ENCODE measurements at places on chromosomes 5 and 9.

DNA sequence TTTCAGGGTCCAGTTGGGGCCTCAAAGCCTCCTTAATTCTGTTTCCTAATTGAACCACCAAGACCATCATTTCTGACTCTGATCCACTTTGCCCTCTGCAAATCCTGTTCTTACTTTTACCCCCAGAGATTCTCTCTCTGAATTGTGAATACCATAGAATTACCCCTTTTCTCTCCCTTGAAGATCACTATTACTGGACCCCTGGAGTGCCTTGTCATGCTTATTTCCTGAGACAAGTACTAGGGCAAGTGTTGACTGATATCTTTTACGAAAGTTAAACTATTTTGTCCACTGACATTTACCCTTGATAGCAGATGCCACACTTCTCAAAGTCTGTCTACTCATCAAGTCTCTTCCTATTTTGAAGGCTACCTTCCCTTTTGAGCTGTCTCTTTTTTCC lies 246.9 kb upstream of the PTGER4 start:
- DNase-seq = no peak

DNA sequence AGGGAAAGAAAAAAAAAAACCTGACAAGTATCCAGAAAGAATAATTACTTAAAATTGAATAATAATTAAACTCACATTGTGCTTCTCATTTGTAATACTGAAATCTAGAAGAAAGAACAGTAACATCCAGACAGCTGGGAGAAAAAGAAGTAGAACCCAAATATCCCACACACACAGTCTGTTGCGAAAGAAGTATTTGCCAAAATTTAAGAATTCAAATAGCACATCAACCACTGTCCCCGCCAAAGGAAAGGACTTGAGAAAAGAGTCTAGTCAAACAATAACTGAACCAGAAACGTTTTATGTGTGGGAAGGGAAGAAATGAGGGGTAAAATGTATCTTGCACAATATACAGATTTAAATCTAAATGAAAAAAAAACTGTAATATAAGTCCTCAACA lies 202.8 kb downstream of the MLLT3 start:
- no peak for DNase-seq

- no peak for DNase-seq
Observed at GRCh38 chr9:90722071-90722470, 79.4 kb upstream of the DIRAS2 start.

DNA sequence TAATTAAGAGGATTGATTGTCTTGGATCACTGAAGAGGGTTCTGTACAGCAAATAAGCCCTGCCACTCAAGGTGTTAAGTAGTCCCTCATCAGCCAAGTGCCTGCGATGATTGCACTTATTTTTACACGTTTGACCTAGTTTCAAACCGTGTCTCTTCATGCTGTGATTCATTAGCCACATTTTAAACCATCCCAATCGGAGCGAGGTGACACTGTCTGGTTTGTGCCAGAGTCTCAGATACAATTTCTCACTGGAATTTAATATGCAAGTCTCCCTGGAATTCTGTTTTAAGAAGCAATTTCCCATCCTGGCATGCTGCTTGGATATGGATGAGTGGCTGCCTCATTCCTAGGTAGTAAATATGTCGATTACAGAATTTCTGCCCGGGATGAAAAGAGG lies 1.6 kb downstream of the INSYN2B start:
- no peak for DNase-seq

DNA sequence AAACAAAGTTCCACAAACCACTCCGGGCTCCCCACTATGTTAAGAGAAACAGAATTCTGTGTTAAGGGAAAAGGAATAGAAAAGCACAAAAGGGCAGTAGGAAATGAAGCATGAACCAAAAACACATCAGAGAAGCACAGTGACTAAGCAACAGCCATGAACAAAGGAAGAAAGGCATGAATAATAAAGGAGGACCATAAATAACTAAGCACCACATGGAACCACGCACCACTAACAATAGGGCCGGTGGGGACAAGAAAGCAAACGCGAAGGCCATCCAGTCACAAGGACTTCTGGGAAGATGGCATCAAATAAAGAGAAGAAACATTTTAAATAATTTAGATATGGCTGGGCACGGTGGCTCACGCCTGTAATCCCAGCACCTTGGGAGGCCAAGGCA lies 18.0 kb downstream of the PRUNE2 start:
- DNase-seq = no peak

DNA sequence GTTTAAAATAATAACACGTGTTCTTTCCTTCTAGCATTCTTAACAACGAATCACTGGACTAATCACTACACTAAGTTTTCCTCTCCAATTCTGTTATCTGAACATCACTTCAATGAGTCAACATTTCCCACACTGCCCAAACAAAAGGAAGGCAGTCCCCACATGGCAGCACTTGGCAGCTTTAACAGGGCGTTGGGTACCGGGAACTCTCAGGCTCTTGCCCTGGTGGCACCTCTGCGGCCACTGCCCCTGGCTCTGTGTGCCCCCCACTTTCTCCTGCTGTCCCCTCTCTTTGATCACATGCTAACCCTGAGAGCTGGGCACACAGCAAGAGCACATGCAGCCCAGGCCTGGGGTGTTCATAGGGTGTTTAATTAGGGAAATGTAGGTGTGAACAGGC lies 15.7 kb downstream of the SLC6A3 start:
- DNase-seq = no peak

DNA sequence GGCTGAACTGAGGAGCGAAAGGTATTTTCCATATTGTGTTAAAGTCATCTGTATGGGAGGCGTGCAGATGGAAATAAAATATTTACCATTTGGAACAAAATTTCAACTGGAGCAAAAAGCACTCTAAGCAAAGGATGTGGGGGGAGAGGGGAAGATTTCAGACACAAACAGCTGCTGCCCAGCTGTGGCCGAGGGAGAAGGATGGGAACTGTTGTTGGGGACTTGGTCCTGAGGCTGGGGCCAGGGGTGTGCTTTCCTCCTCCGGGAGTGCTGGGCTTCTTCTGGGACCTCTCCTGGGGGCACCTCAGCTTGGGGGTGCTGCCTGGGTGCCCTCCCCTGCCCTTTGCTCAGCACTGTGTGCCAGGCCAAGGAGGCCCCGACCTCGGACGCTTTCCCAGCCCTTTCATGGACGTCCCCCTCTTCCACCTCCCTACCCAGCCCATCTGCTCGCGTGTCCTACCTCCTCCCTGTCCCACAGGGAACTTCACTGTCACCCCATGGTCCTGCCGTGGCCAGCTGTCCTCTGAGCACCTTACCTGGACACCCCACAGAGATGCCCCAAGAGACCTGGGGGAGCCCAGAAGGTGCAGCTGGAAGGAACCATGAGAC lies 101.9 kb upstream of the COL5A1 start:
- DNase-seq = no peak

DNA sequence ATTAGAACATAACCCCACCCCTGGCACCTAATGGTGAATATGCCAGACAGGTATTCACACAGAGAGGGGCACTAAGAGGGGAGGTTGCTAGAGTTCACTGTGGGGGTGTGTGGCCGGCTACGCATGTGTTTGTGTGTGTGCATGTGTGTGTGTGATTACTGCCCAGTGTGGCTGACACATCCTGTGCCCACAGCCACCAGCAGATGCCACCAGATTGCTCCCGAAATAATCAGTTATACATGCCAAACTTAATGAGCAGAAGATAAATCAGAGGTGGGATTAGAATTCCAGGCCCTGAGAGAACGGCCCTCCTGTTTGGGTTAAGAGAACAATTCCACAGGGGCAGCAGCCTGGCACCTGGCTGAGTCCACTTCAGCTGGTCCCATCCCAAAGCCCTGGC lies 91.8 kb upstream of the TBCA start:
- DNase-seq = no peak

DNA sequence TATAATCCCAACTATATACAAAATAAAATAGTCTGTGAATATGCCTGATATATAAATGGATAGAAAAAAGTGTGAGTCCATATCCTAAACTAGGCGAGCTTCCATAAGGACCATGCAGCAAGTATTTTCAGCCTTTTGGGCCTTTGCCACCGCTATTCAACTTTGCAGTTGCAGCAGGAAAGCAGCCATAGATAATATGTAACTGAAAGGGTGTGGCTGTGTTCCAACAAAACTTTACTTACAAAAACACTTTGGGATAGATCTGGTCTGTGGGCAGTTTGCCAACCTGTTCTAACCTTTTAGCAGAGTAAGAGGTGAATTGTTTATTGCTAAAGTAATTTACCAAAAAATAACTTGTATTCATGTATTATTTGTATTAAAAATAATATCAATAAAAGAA lies 127.8 kb upstream of the GPR151 start:
- DNase-seq = no peak

GRCh38 chr5:107672211-107673038 lies 1.7 kb upstream of the EFNA5 start:
- DNase-seq = no peak

DNA sequence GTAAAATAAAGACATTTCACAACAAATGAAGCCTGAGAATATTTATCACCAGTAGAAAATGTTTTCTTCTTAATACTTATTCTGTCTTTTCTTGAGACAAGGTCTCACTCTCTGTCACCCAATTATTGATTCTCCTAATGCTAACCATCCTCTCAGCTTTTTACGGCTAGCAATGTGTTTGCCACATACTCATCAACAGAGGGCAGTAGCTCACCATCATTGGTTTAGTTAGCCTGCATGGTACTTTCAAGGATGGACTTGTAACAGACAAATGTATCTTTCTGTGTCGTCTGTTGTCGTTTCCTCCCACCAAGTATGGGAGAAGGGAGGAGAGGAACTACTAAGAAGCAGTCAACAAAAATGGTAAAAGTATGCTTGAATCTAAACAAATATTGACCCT lies 5.9 kb upstream of the ACO1 start:
- DNase-seq = peak; percentile 61

- no peak for DNase-seq
Observed at GRCh38 chr5:174900240-174900865, 176.0 kb downstream of the MSX2 start.

- DNase-seq = no peak
Observed at GRCh38 chr5:31531543-31531887, 378 bp downstream of the DROSHA start.

DNA sequence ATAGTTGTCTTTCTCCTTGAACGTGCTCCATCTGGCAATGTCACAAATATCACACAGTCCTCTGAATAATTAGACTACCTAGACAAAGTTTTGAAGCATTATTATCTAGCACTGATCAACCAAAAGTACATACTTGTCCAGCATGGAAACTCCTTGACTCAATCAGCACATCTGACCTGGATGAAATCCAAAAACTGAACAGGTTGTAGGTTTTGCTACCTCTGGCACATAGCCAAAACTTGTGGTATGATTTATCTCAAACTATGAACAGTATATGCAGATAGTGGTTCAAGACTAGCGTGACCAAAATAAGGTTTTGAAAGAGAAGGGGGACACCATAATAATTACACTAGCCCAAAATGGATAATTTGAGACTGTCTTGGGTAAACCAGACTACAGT lies 158.1 kb downstream of the ARRDC3 start:
- DNase-seq = no peak

DNA sequence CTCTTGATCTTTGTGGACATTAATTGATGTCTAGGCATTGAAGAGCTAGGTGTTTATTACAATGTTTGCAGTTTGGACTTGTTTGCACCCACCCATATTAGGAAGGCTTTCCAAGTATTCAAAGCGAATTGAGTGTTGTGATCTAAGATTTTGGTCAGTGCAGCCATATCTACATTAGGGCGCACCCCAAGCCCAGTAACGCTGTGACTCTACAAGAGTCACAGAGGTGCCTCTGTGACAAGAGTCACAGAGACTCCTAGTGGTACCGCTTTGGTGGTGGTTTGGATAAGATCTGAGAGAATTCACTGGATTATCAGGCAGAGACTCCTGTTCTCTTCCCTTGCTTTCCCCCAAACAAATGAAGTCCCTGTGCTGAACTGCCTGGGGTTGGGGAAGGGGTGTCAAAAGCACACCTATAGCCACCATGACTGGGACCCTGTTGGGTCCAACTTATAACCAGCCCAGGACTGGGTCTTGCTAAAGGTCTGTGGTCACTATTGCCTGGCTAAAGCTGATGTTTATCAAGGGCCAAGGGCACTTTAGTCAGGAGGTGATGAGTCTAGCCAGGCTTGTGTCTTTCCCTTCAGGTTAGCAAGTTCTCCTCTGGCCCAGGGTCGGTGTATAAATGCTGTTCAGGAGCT lies 114.1 kb upstream of the RIOK2 start:
- DNase-seq = no peak

DNA sequence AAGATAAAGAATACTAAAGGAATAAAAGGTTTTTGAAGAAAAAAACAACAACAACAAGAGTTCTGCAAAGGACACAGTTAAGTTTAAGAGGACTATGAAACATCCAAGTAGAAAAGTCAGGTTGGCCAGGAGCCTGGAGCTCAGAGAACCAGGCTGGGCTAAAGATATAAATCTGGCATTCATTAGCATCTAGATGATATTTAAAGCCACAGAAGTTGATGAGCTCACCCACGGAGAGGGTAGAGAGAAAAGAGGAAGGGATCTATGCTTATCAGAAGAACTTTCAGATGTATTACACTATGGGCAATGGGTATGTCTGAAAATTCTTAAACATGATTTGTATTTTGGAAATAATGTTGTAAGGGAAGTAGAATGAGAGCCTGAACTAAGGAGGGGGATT lies 9.9 kb downstream of the MIER3 start:
- DNase-seq = no peak

DNA sequence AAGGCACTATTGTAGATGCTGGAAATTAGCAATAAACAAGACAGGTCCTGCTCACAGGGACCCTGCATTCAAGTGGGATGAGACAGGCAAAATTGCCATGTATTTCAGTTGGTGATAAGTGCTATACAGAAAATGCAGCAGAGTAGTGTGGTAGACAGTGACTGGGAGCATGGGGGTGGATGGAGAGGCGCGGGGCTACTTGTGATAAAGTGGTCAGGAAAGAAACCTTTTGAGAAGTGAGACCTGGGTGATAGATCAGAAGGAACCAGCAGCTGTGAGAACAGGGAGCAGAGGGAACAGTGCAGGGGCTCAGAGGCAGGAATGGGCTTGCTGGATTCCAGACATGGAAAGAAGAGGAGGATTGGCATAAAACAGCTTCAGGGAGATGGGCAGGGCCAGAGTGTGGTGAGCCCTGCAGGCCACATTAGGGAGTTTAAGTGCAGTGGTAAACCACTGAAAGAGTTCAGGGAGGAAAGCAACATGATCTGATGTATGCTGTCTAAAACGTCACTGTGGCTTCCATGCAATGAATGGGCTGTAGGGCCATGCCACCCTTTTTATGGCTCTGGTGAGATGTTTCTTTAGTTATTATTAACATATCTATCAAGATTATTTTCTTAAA lies 7.3 kb downstream of the CRHBP start:
- DNase-seq = no peak

GRCh38 chr5:53549792-53550191 lies 10.6 kb upstream of the NDUFS4 start:
- no peak for DNase-seq

GRCh38 chr5:139108063-139108824 lies 89.9 kb downstream of the SIL1 start:
- DNase-seq = no peak

- DNase-seq = no peak
Observed at GRCh38 chr9:128136816-128137793, 9.6 kb upstream of the PTGES2 start.

DNA sequence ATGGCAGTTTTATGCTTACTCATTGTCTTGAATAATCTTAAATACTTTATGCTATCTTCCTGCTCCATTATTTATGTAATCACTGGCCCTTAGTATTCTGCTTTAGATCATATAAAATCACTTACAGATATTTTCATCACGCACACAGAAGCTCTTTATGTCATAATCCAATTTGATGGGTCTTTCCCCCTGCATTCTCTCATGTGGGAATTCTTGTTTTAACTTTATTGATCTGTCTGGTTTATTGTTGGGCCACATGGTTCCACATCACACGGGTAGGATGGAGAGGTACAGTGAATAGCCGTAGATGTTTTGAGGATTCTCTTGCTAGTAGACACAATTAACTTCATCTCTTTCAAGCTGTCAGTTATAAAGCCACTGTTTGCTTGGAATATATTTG lies 27.0 kb downstream of the PLPPR1 start:
- DNase-seq = no peak

All from CMK (cell line).